ENCODE measurements at places on chromosomes 11 and 22. TPM values are rescaled to one million over a fixed set of nuclear protein-coding genes. Genes with fewer than 3 reads are reported as not detected.

DNA sequence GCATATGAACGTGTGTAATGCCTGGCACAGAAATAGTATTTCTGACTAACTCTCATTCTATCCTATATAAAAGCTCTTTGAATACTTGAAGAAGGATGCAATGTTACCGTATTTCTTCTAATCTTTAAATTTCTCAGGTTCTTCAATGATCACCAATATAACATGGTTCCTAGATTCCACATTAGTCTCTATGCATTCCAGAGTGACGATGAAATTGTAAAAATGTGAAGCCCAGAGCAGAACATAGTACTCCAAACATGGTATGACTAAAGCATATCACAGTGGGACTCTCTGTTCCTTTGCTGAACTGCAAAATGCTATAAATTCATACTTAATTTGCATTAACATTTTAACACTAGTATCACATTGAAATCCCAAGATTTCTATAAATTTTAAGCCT lies 877.6 kb upstream of the CHORDC1 start:
- no peaks in the 10 kb centered on the region for H3K36me3 ChIP-seq
- H3K27ac ChIP-seq, result no peak overlapping the region
- DNase-seq, result no peak
- no peaks in the 10 kb centered on the region for H3K27me3 ChIP-seq
- H3K4me3 ChIP-seq, result no peak overlapping the region
- H3K4me1 ChIP-seq, result peaks cover 6% of the 10 kb centered on the region

DNA sequence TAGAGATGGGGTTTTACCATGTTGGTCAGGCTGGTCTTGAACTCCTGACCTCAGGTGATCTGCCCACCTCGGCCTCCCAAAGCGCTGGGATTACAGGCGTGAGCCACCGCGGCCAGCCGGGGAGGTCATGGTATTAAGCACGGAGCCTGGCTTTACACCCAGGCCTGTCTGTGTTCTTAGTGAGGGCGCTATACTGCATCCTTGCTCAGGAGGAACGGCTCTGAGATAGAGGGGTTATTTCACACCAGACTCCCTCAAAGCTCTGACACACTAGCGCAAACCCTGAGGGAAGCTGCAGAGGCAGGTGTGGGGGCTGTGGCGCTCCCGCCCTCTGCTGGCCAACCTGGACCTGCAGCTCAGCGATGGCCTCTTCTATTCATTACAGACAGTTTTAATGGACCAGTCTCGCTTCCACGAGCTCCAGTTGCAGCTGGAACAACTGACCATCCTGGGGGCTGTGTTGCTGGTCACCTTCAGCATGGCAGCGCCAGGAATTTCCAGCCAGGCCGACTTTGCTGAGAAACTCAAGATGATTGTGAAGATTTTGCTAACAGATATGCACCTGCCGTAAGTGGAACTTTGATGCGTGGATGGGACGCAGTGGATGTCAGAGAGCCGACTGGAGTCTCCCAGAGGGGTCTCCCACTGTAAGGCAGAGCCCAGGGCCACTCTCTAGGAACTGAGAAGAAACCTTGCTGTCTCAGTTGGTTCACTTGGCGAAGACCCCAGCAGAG lies 26.2 kb downstream of the TCP11L1 start:
- H3K4me1 ChIP-seq, result peaks cover 10% of the 10 kb centered on the region
- no peak overlapping the region for H3K4me3 ChIP-seq
- H3K27ac ChIP-seq, result no peak overlapping the region
- no peaks in the 10 kb centered on the region for H3K36me3 ChIP-seq
- no peaks in the 10 kb centered on the region for H3K27me3 ChIP-seq

ENTHD1 gene
- total RNA-seq, result not detected

PACS1 gene
- total RNA-seq, result 28.2 TPM

DNA sequence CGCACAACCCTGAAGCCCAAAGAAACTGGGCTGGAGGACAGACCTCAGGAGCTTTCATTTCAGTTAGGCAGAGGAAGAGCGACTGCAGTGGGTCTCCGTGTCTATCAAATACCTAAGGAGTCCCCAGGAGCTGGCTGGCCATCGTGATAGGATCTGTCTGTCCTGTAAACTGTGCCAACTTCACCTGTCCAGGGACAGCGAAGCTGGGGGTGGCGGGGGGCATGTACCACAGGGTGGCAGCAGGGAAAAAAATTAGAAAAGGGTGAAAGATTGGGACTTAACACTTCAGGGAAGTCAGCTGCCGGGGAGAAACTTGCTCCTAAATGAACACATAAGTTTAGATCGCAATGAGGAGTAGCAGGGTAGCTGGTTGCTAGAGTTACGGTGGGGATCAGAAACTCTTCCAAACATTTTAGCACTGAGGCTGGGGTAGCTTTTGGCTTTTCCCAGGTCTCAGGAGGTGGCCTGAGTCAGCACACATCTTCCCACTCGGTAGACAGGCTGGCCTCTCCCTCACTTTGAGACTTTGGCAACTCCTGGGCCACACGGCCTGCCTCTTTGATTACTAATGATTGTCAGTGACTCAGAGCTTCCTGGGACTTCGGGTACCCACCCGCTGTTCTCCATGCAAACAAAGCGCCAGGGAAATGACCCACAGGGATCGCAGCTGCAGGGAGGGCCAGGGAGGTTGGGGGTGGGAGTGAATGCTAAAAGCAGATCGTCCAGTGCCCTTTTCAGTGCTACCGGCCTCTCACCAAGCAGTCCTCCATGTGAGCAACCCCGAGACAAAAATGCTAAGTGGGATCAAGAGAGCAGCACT lies 2.9 kb upstream of the MTFP1 start:
- H3K27me3 ChIP-seq, result no peaks in the 10 kb centered on the region
- peak overlapping the region; percentile 97 for H3K27ac ChIP-seq
- DNase-seq, result peak; percentile 88
- peak overlapping the region; percentile 18 for H3K4me3 ChIP-seq
- H3K36me3 ChIP-seq, result no peaks in the 10 kb centered on the region
- H3K4me1 ChIP-seq, result peaks cover 61% of the 10 kb centered on the region

F2 gene
- 79.7 TPM for total RNA-seq

- no peaks in the 10 kb centered on the region for H3K4me1 ChIP-seq
- H3K4me3 ChIP-seq, result no peak overlapping the region
- no peak for DNase-seq
- no peaks in the 10 kb centered on the region for H3K36me3 ChIP-seq
Measured at GRCh38 chr11:129530154-129530895, 154.7 kb downstream of the BARX2 start.

GRCh38 chr22:41175546-41175945 lies 29.6 kb upstream of the L3MBTL2 start:
- no peak overlapping the region for H3K27ac ChIP-seq
- no peaks in the 10 kb centered on the region for H3K27me3 ChIP-seq
- H3K4me1 ChIP-seq, result no peaks in the 10 kb centered on the region
- no peak for DNase-seq

- no peaks in the 10 kb centered on the region for H3K27me3 ChIP-seq
- H3K4me1 ChIP-seq, result no peaks in the 10 kb centered on the region
- H3K4me3 ChIP-seq, result no peak overlapping the region
Measured at GRCh38 chr11:1479006-1479677, 7.4 kb downstream of the MOB2 start.

- H3K27ac ChIP-seq, result no peak overlapping the region
- no peaks in the 10 kb centered on the region for H3K27me3 ChIP-seq
- DNase-seq, result no peak
- H3K4me3 ChIP-seq, result no peak overlapping the region
Measured at GRCh38 chr11:66219846-66220565, 48.4 kb upstream of the RAB1B start.

GRCh38 chr22:25979968-25980367 lies 189.3 kb upstream of the SEZ6L start:
- H3K36me3 ChIP-seq, result no peaks in the 10 kb centered on the region
- peaks cover 17% of the 10 kb centered on the region for H3K27me3 ChIP-seq
- no peak for DNase-seq
- no peak overlapping the region for H3K27ac ChIP-seq

GRCh38 chr22:28443526-28443876 lies 236.1 kb downstream of the TTC28 start:
- peak; percentile 75 for DNase-seq
- peaks cover 23% of the 10 kb centered on the region for H3K4me1 ChIP-seq

DNA sequence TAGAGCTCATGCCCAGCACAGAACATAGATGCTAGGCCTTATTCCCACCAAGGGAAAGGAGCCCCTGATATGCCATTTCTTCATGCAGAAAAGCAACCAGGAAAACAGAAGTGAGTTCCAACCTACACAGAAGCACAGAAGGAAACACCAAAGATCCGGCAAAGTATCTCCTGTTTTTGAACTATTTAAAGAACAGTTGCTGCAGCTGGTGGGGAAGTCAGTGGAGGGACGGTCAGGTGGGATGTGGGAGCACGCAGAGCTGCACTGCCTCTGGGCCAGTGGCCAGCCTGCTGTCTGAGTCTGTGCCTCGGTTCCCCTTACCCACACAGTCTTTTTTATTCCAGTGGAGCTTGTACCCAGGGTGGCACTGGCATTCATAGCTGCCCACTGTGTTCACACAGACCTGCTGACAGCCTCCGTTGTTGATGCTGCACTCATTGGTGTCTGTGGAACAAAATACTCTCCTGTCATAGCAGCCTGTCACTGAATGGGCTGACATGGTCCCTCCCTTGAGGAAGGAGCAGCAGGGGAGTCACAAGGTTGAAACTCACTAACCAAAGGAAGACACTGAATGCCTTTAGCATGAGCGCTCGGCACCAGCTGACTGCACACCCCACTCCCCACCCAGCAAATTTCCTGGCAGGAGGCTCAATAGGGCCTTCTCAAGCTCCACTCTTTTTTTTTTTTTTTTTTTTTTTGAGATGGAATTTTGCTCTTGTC lies 37.9 kb downstream of the SCUBE2 start:
- no peak overlapping the region for H3K4me3 ChIP-seq
- no peak overlapping the region for H3K27ac ChIP-seq
- no peaks in the 10 kb centered on the region for H3K36me3 ChIP-seq

GRCh38 chr22:39915295-39915726 lies 14.4 kb downstream of the GRAP2 start:
- H3K27ac ChIP-seq, result no peak overlapping the region
- peaks cover 8% of the 10 kb centered on the region for H3K4me1 ChIP-seq
- no peak overlapping the region for H3K4me3 ChIP-seq

MS4A2 gene
- not detected for total RNA-seq

DNA sequence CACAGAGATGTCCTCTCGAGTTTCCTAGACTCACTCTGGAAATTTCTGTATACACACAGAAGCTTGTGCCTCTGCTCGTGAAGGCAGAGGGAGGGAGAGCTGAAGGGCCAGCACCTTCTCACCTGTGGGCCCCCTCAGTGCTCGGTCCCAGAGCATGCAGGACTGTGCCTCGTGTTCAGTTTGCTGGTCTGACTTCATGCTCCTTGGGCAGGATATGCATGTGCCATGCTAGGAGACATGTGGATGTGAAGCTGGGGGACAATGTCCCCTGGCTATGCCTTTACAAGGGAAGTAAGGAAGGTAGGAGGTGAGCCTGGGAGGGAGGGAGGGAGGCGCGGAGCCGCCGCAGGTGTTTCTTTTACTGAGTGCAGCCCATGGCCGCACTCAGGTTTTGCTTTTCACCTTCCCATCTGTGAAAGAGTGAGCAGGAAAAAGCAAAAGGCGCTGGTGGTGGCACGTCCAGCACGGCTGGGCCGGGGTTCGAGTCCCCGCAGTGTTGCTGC lies 22.6 kb downstream of the NEAT1 start:
- no peak overlapping the region for H3K4me3 ChIP-seq
- no peak for DNase-seq
- H3K4me1 ChIP-seq, result peaks cover 5% of the 10 kb centered on the region
- H3K27me3 ChIP-seq, result no peaks in the 10 kb centered on the region

GRCh38 chr11:28524098-28524497 lies 415.9 kb downstream of the METTL15 start:
- no peaks in the 10 kb centered on the region for H3K4me1 ChIP-seq
- H3K27ac ChIP-seq, result no peak overlapping the region
- no peak overlapping the region for H3K4me3 ChIP-seq

GRCh38 chr11:2212411-2213251 lies 41.0 kb upstream of the TH start:
- H3K27me3 ChIP-seq, result no peaks in the 10 kb centered on the region
- H3K4me3 ChIP-seq, result no peak overlapping the region
- peaks cover 38% of the 10 kb centered on the region for H3K4me1 ChIP-seq
- H3K36me3 ChIP-seq, result no peaks in the 10 kb centered on the region

- H3K4me3 ChIP-seq, result no peak overlapping the region
- no peaks in the 10 kb centered on the region for H3K36me3 ChIP-seq
- DNase-seq, result no peak
- no peaks in the 10 kb centered on the region for H3K27me3 ChIP-seq
- no peaks in the 10 kb centered on the region for H3K4me1 ChIP-seq
Measured at GRCh38 chr11:115452241-115452640, 52.0 kb downstream of the CADM1 start.

HPX gene
- 367 TPM for total RNA-seq

BDNF gene
- total RNA-seq, result 8.8 TPM

DNA sequence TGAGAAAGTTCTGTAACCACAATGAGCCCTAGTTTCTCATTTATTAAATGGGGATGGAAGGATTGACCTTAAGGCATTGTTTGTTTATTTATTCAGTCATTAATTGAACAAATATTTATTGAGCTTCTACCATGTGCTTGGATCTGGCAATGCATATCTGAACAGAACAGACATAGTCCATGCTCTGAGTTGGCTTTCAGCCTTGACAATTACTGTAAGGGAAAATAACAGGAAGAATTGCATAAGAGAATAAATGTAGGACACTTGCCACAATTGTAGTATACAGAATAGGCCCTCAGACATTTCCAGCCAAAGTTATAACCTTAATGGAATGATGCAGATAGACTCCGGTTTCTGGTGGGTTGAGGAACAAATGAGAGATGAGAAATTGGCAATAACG lies 160.5 kb upstream of the TTC12 start:
- H3K27me3 ChIP-seq, result no peaks in the 10 kb centered on the region
- H3K27ac ChIP-seq, result no peak overlapping the region

OR6T1 gene
- not detected for total RNA-seq

GRCh38 chr11:119374632-119375336 lies 6.7 kb downstream of the USP2 start:
- no peak overlapping the region for H3K4me3 ChIP-seq
- no peak for DNase-seq
- no peaks in the 10 kb centered on the region for H3K27me3 ChIP-seq
- no peaks in the 10 kb centered on the region for H3K36me3 ChIP-seq
- H3K27ac ChIP-seq, result no peak overlapping the region

DNA sequence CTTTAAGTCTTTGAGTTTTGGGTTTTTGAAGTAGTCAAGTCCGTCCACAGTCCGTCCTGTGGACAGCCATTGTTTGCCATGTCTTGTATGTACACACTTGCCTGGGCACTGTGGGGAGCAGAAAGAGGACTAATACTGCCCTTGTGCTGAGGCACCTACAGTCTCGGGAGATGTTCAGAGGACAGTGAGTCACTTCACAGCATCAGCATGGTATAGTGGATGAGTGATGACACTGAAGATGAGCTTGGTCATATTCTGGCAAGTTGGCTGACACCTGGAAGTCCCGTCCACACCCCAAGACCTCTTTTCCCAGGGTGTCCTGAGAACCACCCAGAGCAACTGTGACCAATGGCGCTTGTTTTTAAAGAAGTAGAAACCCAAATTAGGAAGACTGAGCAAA lies 29.2 kb downstream of the NF2 start:
- peaks cover 26% of the 10 kb centered on the region for H3K4me1 ChIP-seq
- no peaks in the 10 kb centered on the region for H3K36me3 ChIP-seq
- H3K27me3 ChIP-seq, result no peaks in the 10 kb centered on the region
- H3K4me3 ChIP-seq, result no peak overlapping the region

All from hepatocyte (in vitro differentiated cells).